ENCODE measurements at places on chromosomes 16 and 17.

GRCh38 chr16:30491744-30492308 is 19.3 kb downstream of the ITGAL start:
- no peak for DNase-seq

- DNase-seq = no peak
These were observed 2.2 kb downstream of the TMEM235 start for GRCh38 chr17:78233678-78234077.

- no peak for DNase-seq
These were observed 80.5 kb downstream of the KSR1 start for GRCh38 chr17:27536781-27537180.

- DNase-seq = peak; percentile 96
These were observed at the start of gene PLA2G15 for GRCh38 chr16:68244903-68245853. Gene PLA2G15 (plus strand): TSS chr16:68245373. CDS start chr16:68245427, 54 bp downstream.

- DNase-seq = no peak
These were observed 227.9 kb downstream of the MAF start for GRCh38 chr16:79372503-79373184.

DNA sequence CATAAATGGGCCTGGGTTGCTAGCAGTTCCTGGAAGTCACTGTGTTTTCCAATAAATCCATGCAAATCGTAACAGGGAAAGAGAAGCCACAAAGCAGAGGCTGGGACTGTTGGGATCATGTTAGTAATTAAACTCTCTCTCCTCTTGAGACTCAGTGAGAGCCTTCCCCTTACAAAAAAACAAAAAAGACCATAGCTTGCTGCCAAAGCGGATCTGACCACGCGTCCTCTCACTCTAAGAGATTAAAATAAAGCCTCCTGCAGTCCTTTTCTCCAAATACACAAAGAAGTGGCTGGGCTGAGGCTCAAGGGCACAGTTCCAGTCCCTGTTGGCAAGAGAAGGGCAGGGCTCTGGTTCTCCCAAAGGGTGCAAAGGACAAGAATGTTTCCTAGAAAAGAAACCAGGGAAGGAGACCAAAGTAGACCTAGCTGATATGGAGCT is 38.5 kb downstream of the PIGL start:
- no peak for DNase-seq

DNA sequence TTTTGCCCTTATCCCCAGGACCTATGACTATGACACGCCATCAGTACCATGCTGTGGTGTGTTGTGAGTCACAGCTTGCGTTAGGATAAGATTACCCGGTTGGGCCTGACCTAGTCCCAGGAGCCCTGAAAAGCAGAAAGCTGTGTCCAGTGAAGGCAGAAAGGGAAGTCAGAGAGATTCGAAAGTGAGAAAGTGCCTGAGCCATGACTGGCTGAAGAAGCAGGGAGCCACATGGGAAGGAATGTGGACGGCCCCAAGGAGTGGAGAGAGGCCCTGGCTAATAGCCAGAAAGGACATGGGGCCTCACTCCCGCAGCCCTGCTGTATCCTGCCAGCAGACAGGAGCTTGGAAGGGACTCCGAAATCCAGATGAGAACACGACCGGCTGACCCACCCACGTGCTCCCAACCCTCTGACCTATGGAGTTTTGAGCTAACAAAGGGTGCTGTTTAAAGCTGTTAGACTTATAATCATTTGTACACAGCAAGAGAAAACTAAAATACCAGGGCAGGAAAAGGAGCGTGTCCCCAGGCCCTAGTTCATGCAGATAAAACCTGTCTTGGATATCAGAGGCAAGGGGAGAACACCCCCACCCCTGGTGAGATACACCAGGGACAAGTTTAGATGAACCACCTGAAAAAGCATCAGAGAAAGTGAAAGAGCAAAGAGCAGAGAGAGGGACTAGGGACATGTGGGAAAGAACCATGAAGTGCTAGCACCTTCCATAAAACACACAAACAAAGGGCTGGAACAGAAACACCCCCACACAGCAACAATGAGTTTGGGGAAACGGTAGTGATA is 115.3 kb downstream of the SLC39A11 start:
- no peak for DNase-seq

DNA sequence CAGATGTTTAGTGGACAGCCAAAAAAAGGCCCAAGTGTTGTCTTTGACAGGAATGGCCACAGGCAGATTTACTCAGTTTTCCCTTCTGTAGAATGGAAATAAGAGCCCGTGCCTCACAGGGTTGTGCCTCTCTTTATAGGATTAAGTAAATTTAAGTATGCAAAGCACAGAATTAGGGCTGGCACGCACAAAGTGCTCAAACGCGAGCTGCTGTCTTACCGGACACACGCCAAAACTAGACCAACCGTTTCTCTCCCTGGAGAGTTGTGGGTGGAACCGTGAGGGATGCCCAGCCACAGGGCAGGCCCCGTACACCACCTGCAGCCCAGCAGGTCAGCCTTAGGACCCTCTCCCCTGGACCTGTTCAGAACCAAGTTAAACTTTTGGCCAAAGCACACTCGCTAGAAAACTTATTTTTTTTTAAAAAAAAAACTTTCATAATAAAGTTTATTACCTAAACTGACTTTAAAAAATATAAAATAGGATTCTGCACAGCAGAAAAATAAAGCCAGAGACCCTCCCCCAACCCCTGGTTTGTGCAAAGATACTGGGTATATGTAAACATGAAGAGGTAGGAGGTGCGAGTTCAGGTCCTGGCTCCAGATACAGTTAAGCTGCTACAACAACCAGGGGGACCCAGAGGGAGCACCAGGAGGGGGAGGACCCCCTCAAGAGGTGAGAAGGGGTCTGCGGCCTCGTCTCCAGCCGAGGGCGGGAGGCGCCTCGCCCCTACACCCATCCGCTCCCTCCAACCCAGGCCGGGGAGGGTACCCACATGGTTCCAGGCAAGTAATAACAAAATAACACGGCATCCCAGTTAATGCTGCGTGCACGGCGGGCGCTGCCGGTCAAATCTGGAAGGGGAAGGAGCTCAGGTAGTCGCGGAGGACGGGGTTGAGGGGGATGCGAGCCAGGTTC is 1.8 kb downstream of the SOCS1 start:
- no peak for DNase-seq

GRCh38 chr17:56593086-56593645 is 333 bp upstream of the NOG start:
- peak; percentile 76 for DNase-seq

GRCh38 chr16:74448990-74449389 is 27.7 kb upstream of the CLEC18B start:
- DNase-seq = no peak

GRCh38 chr17:30415491-30415890 is 36.8 kb downstream of the CPD start:
- DNase-seq = no peak

DNA sequence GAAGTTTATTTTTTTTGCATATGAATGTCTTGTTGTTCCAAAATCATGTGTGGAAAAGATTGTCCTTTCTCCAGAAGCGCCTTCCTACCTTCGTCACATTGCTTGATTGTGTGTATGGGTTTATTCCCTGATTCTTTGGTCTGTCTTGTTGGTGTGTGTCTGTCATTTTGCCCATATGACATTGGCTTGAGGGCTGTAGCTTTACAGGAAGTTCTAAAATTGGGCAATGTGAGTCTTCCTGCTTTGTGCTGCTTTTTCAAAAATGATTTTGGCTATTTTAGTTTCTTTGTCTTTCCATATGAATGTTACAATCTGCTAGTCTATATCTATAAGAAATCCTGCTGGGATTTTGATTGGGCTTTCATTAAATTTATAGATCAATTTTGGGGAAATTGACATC is 217.2 kb downstream of the SNX29 start:
- DNase-seq = no peak

DNA sequence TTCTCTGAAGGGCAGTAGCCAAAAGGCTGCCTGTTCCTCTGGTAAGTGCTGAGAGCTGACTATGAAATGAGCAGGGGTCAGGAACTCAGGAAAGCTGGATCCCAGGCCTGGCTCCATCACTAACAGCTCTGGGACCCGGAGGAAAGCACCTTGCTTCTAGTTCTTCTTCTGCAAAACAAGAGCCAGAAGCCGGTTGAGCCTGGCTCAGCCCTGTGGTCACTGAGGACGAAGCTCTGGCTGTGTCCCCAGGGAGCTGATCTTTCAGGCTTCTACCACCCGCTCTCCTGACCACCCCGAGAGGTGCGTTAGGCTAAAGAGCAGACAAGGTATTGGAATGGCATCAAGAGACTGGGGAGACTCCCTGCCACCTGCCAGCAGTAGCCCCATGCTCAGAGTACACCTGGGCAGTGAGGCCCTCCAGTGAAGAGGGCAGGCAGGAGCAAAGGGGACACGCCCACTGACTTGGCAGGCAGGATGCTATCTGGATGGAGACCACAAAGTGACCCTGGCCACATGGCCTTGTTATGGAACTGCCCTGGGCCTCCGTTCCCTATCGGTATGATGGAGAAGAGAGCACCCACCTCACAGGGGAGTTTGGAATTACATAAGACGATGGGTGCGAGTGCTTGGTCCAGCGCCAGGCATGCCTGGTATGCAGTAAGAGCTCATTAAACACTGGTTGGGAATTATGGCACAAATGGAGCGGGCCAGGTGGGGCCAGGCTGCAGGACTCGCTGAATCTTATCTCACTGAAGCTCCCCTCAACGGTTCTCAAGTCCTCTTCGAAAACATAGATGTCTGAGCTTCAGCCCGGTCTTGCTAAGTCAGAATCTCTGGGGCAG is 61.4 kb downstream of the COG7 start:
- DNase-seq = no peak

DNA sequence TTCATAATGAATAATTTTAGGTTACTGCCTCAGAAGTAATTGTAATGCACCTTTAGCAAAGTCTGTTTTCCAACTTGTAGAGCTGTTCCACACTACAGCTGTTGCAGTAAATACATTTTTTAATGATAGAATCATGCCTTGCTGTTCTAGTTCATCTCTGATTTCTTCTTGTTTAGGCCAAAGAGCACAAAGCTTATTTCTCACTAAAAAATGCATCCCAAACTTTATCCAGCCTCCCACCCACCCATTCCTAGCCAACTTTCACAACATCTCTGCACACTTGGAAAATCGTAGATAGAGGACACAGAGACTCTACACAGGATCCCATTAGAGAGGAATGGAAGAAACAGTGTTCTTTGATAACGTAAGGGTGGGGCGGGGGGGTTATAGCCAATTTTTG is 252.2 kb upstream of the DYNLRB2 start:
- DNase-seq = no peak

DNA sequence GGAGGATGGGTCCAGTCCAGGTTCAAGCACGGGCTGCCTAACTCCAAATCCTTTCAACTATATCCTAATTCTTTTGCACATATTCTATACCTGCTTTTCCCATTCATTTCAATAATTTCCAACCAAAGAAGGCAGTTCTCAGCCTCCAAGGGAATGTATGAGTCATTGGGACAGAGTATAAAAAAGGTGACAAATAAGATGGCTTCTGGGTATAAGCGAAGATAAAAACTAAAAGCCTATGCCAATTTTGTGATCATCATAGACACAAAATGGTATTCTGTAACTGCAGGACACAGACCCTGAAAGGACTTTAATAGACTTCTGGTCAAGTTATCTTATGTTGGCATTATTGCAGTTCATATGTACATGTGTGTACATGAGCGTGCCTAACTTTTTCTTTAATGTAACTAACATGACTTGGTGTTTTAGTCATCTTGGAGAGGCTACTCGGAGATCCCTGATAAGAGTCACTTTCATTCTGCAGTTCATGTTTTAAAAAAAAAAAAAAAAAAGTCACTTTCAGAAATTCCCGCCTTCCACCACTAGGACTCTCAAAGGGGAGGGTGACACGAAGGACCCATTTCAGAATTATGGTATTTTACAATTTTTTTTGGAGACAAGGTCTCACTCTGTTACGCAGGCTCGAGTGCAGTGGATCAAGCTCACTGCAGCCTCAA is 17.3 kb downstream of the COG1 start:
- DNase-seq = no peak

- no peak for DNase-seq
These were observed 2.4 kb upstream of the USP36 start for GRCh38 chr17:78842881-78843565.

DNA sequence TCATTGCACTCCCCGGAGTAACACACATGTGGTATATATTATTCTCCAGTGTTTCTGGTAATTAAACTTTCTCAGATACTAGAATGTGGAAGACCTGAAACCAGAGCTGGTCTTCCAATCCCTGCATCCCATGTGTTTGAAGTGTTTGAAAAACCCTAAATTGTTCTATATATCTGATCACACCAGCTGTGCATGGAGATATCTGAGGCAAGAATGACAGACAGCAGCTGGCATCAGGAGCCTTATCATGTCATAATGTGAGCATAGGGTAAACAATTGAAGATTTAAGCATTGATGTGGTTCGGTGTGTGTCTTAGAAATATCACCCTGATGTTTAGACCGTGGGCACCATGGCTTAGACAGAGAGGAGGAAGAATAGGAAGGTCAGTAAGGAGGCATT is 251.0 kb downstream of the CDH11 start:
- DNase-seq = no peak

DNA sequence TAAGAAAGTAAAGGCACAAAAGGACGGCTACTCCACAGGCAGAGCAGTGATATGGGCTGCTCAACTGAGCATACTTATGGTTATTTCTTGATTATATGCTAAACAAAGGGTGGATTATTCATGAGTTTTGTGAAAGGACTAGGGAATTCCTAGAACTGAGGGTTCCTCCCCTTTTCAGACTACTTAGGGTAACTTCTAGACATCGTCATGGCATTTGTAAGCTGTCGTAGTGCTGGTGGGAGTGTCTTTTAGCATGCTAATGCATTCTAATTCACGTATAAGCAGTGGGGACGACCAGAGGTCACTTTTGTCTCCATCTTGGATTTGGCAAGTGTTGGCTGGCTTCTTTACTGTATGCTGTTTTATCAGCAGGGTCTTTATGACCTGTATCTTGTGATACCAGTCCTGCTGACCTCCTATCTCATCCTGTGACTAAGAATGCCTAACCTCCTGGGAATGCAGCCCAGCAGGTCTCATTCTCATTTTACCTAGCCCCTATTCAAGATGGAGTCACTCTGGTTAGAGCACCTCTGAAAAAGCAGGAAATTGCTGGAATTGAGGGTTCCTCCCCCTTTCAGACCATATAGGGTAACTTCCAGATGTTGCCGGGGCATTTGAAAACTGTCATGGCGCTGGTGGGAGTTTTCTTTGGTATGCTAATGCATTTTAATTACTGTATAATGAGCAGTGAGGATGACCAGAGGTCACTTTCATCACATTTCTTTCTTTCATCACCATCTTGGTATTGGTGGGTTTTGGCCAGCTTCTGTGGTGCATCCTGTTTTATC is 388.5 kb downstream of the XYLT1 start:
- DNase-seq = no peak

DNA sequence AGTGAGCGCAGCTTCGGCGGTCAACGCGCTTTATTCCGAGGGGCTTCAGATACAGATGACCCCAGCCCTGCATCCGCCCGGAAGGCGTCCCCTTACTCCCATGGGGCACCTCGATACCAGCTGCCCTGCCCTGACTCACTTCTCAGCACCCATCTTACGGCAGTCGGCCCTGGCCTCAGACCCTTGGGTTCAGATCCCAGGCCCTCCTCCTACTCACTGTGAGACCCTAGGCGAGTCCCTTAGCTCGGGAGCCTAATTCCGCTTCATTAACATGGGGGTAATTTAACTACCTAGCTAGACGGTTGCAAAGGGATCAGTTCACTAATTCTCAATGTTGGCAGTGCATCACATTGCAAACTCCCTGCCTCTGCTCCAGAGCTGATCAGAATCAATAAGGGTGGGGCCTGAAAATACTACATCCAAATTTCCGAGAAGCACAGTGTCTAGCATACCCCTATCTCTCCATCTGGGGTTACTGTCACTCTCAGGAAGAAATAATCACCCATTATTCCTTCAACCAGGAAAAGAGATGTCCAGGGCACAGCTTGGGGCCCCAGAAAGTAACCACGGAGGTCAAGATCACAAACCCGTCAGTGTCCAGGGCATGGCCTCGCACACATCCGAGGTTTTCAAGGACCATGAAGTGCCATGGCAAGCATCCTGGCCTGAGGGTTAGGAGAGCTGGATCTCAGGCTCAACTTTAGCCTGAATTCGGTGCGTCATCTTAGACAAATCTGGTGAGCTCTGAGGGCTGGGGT is 415 bp upstream of the FLOT2 start:
- no peak for DNase-seq
